Body of pancreas (tissue), 4 donors: ENCODE measurements at places on chromosomes 1 and 21.

GRCh38 chr1:18108299-18109057 lies 880 bp downstream of the IGSF21 start:
- H3K4me3 ChIP-seq, result no peak overlapping the region
- no peaks in the 10 kb centered on the region for H3K36me3 ChIP-seq
- no peak for DNase-seq

DNA sequence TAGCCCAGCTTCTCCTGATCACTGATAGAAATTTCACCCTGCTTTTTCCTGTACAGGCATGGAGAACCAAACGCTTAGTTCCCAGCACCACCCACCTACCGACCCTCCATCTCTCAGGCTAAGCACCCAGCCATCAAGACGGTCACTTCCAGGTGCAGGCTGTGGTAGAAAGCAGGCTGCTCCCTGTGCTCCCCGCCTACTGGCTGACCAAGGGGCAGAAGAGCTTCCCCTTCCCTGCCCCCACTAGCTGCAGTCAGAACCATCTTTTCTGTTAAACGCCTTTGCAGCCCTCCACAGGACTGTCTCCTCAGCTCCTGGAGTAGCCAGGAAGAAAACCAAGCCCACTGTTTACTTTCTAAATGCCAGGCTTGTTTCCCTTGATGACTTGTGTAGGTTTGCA lies 23.0 kb downstream of the SPATA46 start:
- no peak overlapping the region for H3K4me3 ChIP-seq
- H3K4me1 ChIP-seq, result no peaks in the 10 kb centered on the region
- no peaks in the 10 kb centered on the region for H3K27me3 ChIP-seq
- no peaks in the 10 kb centered on the region for H3K36me3 ChIP-seq
- no peak for DNase-seq

GRCh38 chr1:212520746-212521145 lies 87.8 kb upstream of the ATF3 start:
- H3K4me3 ChIP-seq, result no peak overlapping the region
- H3K27ac ChIP-seq, result no peak overlapping the region
- peaks cover 9% of the 10 kb centered on the region for H3K4me1 ChIP-seq
- no peak for DNase-seq

DNA sequence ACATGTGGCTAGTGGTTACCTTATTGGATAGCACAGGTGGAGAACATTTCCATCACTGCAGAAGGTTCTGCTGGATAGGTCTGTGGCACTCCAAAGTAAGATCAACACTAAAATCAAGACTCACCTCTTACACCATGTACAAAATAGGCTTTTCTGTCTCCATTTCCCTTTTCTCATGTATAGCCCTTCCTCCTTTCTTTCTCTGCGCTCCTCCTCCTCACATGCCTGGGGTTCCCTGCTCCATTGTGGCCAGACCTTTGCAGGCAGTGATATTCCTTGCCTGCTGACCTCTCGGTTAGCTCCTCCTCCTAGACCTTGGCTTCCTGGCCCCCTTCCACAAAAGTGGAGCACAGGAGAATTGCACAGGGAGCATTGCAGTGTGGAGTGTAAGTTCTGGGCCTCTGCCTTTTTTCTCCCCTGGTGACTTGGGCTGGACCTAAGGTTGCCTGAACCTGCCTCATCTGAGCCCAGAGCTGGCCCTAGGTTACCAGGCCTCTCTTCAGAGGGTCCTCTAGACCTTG lies 33.2 kb upstream of the RBM15 start:
- H3K36me3 ChIP-seq, result no peaks in the 10 kb centered on the region
- peak; percentile 58 for DNase-seq
- H3K27ac ChIP-seq, result no peak overlapping the region
- no peak overlapping the region for H3K4me3 ChIP-seq
- H3K4me1 ChIP-seq, result peaks cover 11% of the 10 kb centered on the region

GRCh38 chr1:15476927-15477326 lies 1.0 kb downstream of the CELA2B start:
- peak overlapping the region; percentile 75 for H3K27ac ChIP-seq
- peaks cover 80% of the 10 kb centered on the region for H3K4me1 ChIP-seq
- H3K27me3 ChIP-seq, result no peaks in the 10 kb centered on the region
- no peaks in the 10 kb centered on the region for H3K36me3 ChIP-seq

- H3K4me1 ChIP-seq, result no peaks in the 10 kb centered on the region
- DNase-seq, result no peak
- no peak overlapping the region for H3K4me3 ChIP-seq
- H3K27me3 ChIP-seq, result no peaks in the 10 kb centered on the region
These were observed 16.5 kb downstream of the ADAM30 start for GRCh38 chr1:119879510-119880434.

DNA sequence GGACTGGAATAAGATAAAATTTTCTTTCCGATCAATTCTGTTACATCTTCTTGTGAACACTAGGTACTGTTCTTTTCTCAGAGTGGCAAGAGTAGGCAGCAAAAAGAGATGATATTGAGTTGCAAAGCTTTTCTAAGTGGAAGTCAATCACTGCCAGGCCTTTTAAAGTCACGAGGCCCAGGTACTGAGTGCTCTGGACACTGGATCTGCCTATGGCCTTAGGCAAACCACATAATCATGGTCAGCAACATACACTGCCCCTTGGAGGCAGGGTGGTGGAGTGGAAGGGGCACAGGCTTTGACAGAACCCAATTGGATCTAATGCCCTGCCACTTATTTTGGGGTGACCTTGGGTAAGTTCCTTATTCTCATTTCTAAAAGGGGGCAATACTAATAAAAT lies 41.5 kb downstream of the TSEN15 start:
- H3K4me3 ChIP-seq, result no peak overlapping the region
- no peak overlapping the region for H3K27ac ChIP-seq
- no peaks in the 10 kb centered on the region for H3K4me1 ChIP-seq
- no peaks in the 10 kb centered on the region for H3K36me3 ChIP-seq
- DNase-seq, result no peak

DNA sequence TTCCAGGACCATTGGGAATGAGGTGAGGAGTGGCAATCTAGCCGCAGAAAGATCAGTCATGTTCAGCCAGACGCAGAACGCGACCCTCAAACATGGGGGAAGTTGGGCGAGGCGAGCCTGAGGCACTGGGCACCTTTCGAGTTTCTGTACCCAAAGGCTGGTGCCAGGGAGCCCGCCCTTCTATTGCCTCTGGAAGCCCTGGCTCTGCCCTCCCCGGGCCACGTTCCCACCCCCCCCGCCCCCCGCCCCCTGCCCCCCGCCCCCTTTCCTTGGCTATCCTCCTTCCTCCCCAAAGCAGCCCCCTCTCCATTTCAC lies 2.2 kb upstream of the ZBTB7B start:
- H3K36me3 ChIP-seq, result no peaks in the 10 kb centered on the region
- peaks cover 36% of the 10 kb centered on the region for H3K4me1 ChIP-seq
- H3K4me3 ChIP-seq, result no peak overlapping the region
- H3K27ac ChIP-seq, result peak overlapping the region; percentile 100

- no peak overlapping the region for H3K27ac ChIP-seq
- no peak overlapping the region for H3K4me3 ChIP-seq
- H3K27me3 ChIP-seq, result no peaks in the 10 kb centered on the region
These were observed 34.6 kb downstream of the MAPKAPK2 start for GRCh38 chr1:206719169-206719839.

- no peaks in the 10 kb centered on the region for H3K27me3 ChIP-seq
- no peaks in the 10 kb centered on the region for H3K36me3 ChIP-seq
- H3K27ac ChIP-seq, result no peak overlapping the region
- no peak overlapping the region for H3K4me3 ChIP-seq
- DNase-seq, result no peak
These were observed 72.0 kb upstream of the ATF3 start for GRCh38 chr1:212536586-212536985.

GRCh38 chr1:151888972-151889570 lies 20.2 kb downstream of the THEM4 start:
- DNase-seq, result no peak
- H3K4me3 ChIP-seq, result no peak overlapping the region
- H3K27ac ChIP-seq, result no peak overlapping the region
- H3K27me3 ChIP-seq, result no peaks in the 10 kb centered on the region
- H3K36me3 ChIP-seq, result peaks cover 6% of the 10 kb centered on the region
- H3K4me1 ChIP-seq, result no peaks in the 10 kb centered on the region

DNA sequence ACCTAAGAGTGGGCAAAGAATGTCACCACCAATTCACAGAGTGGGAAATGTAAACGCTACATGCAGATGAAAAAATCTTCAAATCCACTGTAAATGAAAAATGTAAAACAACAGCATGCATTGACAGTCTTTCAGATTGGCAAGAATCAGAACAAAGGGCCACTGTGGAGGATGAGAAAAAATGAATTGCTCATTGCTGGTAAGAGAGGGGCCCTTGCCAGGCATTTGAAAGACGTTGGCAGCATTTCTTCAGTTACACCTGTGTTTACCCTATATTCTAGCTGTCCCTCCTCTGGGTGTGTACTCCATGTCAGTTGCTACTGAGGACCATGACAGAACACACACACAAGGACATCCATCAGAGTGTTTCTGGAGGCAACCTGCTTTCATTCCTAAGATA lies 25.8 kb upstream of the AADACL3 start:
- no peaks in the 10 kb centered on the region for H3K4me1 ChIP-seq
- no peak for DNase-seq
- H3K27me3 ChIP-seq, result no peaks in the 10 kb centered on the region
